ENCODE measurements at places on chromosomes 16 and 17. TPM values are rescaled to one million over a fixed set of nuclear protein-coding genes. Genes with fewer than 3 reads are reported as not detected.

The RARA gene
- 15.6 TPM for total RNA-seq

The TLCD2 gene
- total RNA-seq, result 0.71 TPM

The SLC2A4 gene
- 0.06 TPM for total RNA-seq

The HSD3B7 gene
- total RNA-seq, result 3.8 TPM

The HOXB2 gene
- 1.3 TPM for total RNA-seq

The USP43 gene
- 1.7 TPM for total RNA-seq

DNA sequence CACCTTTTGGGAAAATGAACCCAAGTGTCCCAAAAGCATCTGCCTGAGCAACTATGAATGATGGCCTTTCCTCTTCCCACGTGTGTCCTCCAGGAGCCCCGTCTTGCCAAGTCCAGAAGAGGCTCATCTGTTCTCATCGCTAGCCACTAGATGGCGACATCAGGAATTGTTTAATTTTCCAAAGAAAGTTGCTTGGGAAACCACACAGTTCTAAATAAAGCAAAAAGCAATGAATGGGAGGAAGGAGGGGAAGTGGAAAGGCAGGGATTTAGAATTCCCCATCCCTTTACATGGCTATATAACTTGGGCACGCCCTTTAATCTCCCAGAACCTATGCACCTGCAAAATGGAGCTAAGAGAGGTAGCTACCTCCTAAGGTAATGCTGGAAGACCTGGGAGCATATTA, 9.0 kb upstream of the CDH5 start:
- peak; percentile 60 for DNase-seq

GRCh38 chr16:61887903-61888302, 148.3 kb downstream of the CDH8 start:
- no peak for DNase-seq

GRCh38 chr16:29687755-29688154, 8.8 kb downstream of the QPRT start:
- DNase-seq, result no peak

- DNase-seq, result no peak
Observed at GRCh38 chr16:21593530-21594289, 5.7 kb upstream of the METTL9 start.

DNA sequence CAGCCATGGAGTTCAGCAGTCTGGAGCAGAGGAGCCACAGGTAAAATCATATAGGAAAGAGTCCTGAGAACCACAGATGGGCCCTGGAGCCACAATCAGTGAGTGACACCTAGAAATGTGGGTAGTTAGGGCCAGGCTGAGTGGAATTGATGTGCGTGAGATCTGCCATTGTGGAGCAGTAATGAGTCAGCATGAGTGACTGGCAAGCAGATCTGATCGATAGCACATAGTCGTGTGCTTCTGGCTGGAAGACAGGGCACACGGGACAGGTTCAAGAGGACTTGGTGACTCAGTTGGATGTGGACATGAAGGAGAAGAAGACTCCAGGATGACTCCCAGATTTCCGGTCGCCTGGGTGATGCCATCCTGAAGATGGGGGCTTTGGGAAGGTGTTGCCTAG, 12.3 kb downstream of the ADORA2B start:
- DNase-seq, result no peak

DNA sequence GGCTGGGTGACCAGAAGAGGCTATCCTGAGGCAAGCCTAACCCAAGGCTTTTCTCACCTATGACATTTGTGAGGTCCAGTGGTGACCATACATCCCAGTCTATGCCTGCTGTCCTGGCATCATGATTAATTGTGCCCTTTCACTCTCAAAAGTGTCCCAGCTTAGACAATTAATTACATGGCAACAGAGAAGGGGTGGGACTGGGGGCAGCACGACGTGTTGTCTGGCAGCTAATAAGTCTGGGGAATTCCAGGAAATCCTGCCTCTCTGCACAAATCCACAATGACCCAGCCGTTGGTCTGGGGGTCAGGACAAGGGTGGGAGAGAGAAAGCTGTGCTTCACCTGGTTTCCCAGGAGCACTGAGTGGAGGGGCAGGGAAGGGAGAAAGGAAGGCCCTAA, 14.0 kb upstream of the MTMR4 start:
- DNase-seq, result no peak

- no peak for DNase-seq
Observed at GRCh38 chr17:3879591-3880417, 13.0 kb downstream of the CAMKK1 start.

DNA sequence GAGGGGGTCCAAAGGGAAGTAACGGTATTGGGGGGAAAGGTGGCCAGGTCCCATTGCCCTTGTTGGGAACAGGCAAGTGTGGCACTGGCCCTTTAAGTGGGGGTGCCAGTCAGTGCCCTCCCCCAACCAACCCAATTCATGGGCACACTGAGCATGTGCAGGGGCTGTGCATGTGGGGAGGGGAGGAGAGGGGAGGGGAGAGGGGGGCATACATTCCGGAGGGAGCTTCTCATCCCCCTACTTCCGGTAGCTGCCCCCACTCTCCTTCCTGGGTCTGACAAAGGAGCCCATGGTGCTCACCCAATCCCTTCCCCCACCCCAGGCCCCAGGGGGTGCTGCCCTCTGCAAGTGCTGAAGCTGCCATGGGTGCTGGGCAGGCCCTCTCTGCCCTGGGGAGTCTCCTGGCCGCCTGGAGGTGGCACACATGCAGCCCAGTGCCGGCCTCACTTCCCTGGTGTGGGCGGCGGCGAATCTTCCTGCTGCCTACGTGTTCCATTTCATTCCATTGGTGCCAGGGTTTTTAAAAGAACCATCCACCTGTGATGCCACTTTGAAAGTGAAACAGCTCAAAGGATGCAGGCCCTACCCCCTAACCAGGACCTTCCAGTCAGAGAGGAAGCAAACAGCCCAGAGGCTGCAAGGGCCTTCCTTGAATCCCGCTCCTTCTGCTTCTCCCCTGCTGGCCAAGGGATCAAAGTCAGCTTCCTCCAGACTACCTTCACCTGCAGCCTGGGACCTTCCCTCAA, 11.0 kb downstream of the HEXIM2 start:
- DNase-seq, result peak; percentile 92

- DNase-seq, result no peak
Observed at GRCh38 chr16:84982434-84982833, 28.9 kb downstream of the ZDHHC7 start.

- DNase-seq, result no peak
Observed at GRCh38 chr17:82358465-82359350, at the start of gene TEX19. TSS of gene TEX19 (plus strand) at chr17:82359247. CDS start at chr17:82362151, 2,904 bp downstream.

DNA sequence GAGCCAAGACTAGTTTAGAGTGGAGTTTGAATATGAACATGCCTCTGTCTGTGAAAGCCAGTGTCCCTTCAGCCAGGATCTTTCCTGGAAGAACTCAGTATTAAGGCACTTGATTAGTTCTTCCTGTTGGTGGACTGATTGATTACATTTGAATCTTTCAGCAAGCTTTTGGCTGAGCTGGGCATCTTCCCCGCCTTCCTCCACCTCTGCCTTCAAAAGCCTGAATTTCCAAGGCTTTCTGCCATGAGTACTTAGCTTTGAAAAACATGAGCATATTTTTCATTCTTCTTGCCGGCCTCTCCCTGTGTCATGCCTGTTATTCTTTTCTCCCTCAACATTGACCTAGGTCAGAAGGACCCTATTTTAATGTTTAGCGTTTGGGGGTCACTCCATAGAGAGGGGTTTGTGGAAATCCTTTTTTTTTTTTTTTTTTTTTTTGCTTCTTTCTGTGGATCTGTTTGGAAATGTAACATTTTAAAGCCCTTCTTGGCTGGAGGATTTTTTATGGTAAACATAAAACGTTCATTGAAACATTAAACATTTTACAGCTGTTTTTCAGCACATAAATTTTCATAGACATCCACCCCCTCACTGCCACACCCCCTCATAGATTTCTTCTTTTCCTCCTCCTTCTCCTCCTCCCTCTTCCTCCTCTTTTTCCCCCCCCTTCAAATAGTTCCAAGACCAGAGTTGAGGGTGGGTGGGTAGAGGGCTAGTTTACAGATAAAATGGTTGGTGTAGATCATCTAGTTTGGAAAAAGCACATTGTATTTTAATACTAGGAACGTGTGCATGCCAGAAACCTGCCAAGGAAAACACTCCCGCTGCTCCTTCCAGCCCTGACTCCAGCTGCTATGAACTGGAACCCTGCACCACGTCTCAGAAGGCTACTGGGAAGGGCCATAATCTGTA, 645.9 kb downstream of the WWOX start:
- DNase-seq, result no peak

DNA sequence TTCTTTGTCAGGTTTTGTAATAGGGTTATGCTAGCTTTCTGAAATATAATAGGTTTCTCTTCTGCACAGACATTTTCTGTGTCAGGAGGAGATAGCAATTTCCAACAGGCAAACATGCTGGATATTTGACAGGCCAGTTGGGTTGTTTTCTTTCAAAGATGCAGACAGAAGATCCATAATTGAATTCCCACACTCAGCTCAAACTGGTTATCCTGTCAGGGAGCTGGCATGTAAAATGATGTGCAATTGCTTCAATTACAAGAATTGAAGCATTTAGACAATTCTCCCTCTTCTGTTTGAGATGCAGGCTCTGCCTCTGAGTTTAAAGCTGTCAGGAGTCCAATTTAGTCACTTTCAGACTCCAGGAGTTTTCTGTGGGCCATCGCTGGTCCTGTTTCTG, 146.2 kb upstream of the ZKSCAN2 start:
- DNase-seq, result no peak

DNA sequence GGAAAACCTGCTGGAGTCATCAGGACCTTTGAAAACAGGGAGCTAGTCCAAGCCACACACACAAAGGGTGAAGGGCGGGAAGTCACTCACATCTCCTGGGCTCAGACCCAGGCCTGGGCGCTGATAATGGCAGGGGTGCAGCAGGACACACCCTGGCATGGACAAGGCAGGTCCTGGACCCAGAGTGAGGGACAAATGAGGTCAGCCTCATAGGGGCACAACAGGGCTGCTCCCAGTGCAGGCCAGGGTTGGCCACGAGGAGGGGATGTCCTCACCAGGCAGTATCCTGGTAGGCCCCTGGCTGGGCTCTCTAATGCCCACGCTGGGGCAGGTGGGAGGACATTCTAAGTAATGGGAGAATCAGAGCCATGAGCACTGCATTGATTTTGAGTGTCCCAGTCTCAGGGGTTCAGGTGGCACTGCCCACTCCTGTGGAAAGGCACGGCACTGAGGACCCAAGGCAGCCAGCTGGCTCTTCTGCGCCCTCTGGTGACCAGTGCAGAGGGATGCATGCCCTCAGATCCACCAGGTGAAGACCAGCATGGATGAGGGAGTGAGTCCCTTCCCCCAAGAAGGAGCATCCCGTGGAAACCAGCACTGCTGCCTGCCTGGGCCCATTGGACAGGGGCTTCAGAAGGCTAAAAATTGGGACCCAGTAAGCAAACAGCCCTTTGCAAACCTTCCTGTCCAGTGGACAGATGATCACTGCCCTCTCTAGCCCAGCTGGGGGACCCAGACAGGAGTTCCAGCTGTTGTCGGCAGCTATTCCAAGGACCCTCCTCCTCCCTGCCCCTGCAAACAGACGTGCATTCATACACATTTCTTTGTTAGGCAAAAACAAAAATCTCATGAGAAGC, 23.4 kb upstream of the SREBF1 start:
- peak; percentile 68 for DNase-seq

DNA sequence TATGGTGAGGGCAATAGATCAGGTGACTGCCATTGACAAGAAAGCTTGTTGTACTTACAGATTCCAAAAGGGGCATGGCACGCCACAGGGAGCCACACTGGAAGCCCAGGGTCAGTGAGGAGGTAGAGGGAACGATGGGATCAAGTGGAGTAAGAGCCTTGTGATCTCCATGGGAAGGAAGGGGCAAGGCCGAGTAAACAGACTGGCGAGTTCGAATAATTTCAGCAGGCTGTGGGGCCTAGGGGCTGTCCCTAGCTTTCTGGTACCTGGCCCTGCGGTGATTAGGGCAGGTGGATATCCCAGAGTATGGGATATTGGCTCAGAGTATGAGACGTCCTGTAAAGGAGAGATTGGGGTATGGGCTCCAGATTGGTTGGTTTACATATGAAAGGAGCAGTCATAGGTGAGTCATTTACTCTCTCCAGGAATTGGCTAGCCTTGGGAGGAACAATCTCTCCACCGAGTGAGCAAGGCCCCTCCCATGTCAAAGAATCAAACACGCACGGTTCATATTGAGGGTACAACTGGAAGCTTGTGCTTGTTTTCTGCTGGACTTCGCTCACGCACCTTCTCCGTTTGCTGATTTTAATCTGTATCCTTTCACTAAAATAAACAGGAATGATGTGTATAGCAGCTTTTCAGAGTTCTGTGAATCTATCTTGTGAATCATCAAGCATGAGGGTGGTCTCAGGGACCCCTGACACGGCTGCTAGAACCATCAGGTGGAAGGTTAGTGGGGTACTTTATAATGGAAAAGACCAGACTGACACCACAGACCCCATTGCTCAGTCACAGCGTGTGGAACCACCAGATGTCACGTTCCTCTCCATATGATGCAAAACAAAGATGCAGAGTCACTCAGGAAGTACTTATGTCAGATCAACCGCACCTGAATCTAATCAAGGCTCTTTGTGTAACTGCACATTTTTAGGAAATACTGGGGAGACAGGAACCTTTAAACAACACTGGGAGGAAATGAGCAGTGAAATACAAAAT, 27.9 kb downstream of the GABARAPL2 start:
- peak; percentile 76 for DNase-seq

DNA sequence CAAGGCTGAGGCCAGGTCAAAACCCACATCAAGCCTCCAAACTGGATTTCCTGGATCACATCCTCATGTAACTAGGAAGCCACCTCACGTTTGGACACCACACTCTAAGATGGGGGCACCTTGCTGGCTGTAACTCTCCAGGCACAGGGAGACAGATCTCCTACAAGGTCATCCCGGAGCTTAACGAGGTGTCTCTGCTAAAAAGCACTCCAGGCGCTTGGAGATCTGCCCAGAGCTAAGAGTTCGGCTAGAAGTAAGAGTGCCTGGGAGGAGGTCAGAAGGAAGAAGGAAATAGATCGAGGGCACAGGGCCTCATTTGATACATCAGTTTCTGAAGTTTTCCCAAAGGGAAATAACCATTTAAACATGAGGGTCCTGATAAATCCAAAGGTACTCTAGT, 15.9 kb downstream of the PSMB3 start:
- no peak for DNase-seq

DNA sequence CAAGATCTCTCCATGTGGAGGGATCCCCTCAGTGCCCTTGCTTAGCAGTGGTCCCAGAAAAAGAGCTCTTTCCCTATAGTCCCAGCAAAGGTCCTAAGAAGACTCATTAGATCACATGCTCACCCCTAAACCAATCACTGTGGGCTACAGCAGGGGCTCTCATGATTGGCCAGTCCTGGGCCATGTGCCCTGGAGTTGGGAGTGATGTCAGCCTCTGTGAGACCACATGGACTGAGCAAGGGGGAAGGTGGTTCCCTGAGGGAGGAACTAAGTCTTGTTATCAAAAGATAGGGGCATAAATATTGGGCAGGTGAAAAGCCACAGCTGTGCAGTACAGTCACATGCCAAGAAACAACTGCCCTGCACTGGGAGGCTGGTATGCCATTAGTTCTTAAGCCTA, 51.3 kb downstream of the SCNN1B start:
- no peak for DNase-seq

DNA sequence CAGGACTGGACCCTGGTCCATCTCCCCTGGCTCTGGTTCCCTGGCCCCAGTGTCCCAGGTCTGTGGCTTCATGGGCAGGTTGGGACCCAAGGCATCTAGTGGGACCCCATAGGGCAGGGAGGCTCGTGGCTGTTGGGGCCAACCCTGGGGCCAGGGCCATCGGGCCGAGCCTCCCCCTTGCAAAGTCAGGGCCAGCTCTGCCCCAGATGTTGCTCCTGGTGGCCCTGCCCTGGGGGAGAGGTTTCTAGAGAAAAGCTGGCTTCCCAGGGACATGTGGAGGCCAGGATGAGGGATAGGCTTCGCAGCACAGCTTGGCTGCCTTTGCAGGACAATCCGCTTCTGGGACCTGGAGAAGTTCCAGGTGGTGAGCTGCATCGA, 16.6 kb downstream of the KATNB1 start:
- DNase-seq, result no peak

- DNase-seq, result peak; percentile 79
Observed at GRCh38 chr17:2137342-2138098, 82.6 kb downstream of the HIC1 start.
